Omental fat pad (tissue), 4 donors: ENCODE measurements at places on chromosomes 5 and 9.

DNA sequence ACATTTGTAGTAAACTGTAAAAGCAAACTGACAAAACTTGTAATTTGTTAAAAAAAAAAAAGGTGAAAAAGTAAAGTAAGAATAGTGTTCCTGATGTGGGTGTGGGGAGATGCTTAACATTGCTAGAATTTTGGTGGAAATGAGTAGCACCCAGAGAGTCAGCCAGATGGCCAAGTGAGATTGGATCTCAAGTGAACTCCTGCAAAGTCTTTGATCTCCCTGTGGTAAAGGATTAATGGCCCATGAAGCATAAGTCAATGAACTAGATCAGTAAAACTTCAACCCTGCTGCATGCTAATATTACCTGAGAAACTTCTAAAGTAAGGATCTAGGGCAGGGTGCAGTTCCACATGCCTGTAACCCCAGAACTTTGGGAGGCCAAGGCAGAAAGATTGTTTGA is 19.0 kb upstream of the FAM169A start:
- DNase-seq: no peak

- no peak for DNase-seq
These were observed 25.9 kb downstream of the CSF1R start for GRCh38 chr5:150060471-150060870.

- DNase-seq: no peak
These were observed 129.8 kb upstream of the IFNE start for GRCh38 chr9:21611891-21612290.

GRCh38 chr5:107772418-107773310 is 101.9 kb upstream of the EFNA5 start:
- no peak for DNase-seq

GRCh38 chr9:93480262-93480661 is 26.9 kb upstream of the FAM120AOS start:
- DNase-seq: no peak

- no peak for DNase-seq
These were observed 62.0 kb downstream of the ENC1 start for GRCh38 chr5:74578356-74579044.

- DNase-seq: no peak
These were observed 35.1 kb downstream of the NDST1 start for GRCh38 chr5:150542933-150543445.

GRCh38 chr9:119834064-119834620 is 464.9 kb upstream of the BRINP1 start:
- no peak for DNase-seq

GRCh38 chr5:174755106-174755505 is 30.7 kb downstream of the MSX2 start:
- DNase-seq: no peak

DNA sequence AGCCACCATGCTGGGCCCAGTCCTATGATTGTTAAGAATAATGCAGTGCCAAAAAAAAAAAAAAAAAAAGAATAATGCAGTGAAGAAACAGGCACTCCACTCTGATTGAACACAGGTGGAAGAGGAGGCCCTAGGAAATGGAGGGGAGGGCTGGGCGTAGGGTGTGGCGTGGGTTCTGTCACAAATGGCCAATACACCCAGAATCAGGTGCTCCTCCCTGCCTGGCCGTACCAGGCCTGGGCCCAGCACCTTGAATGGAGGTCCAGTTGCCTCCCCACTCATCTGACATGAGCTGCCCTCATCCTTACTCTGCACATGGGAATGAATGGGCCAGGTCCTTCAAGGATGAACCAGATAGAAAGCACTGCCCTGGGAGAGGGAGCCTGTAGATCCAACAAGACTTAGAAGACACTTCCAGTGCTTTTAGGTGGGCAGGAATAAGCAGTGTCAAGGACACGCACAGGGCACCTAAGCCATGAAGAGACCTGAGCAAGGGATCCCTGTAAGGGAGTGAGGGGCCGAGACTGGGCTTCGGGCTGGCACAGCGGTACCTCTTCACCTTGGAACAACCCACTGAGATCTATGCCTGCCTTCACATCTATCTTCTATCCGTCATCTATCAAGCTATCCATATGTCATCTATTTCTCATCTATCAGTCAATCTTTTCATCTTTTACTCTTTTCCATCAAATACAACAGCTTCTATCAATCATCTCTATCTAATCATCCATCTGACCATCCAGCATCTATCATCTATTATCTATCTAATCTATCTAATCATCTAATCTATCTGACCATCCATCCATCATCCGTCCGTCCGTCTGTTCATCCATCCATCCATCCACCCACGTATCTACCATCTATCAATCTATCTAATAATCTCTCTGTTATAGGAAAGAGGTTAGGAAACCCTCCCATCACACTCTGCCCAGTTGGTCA is 15.9 kb downstream of the NINJ1 start:
- peak; percentile 18 for DNase-seq

GRCh38 chr9:132005899-132006298 is 73.8 kb downstream of the MED27 start:
- DNase-seq: no peak

- no peak for DNase-seq
These were observed 27.7 kb downstream of the FST start for GRCh38 chr5:53508125-53508524.

- DNase-seq: no peak
These were observed 834.2 kb upstream of the DMAC1 start for GRCh38 chr9:8633784-8634183.

- DNase-seq: no peak
These were observed 17.6 kb downstream of the PTCH1 start for GRCh38 chr9:95499046-95499676.

DNA sequence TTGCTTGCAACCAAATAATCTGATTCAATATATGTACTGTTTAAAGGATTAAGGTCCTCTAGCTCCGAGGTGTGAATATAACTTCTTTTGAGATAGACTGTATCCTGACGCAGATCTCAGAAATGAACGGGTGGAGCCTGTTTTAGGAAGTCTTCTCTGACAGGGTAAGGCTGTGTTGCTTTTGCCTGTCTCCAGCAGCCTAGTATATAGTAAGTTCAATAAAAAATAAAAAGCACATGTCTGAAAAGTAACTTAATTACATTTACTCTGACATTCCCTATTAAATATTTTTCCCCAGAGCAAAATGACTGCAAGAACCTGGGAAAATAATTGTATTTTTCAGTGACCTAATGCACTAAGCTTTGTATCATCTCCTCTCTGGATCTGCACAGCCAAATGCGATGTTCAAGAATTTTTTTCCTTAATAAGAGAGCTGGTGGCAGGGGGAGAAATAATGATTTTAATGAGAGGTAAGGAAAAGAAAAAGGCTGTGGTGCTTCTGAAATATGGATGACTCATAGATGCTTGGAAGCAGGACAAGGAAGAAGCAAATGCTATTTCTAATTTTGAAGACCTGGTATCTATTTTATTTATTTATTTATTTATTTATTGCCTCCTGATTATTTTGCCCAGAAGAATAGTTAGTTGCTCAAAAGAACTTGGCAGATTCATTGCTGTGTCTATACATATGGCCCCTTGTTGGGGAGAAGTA is 7.3 kb downstream of the PPP3R2 start:
- no peak for DNase-seq

DNA sequence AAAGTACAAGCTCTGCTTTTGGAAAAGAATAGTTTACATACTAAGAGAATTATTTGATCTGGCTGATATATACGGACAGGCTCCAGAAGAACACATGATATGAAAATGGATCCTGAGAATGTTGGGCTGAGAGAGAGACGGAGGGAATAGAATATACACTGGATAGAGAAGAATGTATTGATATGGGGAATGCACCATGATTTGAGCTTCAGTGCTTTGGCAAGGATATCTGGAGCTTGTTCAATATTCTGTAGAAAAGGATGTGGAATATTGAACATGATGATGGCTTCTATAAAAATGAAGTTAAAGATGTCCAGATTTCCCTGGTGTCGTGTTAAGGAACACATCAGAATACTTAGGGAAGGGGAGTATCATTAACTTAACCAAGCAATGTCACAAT is 280.5 kb upstream of the VLDLR start:
- no peak for DNase-seq

DNA sequence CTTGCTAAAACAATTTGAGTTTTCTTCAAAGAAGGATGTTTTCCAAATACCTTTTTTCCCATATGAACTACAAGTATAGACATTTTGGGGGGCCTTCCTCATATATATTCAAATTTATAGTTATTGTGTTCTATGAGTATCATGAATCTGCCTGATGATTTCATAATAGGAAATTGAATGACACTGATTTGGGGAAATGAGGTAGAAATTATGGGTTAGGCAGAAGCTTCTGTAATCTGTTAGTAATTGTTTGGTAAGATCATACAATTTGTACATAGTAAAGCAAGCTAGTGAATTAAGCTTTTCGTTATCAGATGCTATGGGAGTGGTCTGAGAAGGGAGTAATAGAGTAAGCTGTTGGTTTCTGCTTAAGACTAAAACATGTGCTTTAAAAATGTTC is 98.0 kb downstream of the TRIO start:
- DNase-seq: no peak

DNA sequence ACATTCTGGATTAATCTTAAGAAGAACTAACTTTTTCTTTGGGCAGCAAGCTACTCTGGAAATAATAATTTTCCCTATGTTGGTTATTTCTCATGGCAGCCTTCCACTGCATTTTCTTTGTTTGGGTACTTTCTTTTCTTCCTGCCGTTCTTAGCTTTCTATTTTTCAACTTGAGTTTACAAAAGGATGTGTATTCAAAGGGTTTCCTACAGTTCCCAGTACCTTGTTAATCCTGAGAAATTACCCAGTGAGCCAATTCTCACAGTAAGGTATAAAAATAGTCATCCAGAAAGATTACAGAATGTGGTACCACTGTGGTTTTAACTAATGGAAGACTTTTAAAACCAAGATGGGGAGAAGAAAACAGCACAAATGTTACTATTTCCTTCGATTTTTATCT is 20.2 kb downstream of the GPR21 start:
- DNase-seq: no peak

- no peak for DNase-seq
These were observed 290.5 kb downstream of the DOCK8 start for GRCh38 chr9:504921-505740.

DNA sequence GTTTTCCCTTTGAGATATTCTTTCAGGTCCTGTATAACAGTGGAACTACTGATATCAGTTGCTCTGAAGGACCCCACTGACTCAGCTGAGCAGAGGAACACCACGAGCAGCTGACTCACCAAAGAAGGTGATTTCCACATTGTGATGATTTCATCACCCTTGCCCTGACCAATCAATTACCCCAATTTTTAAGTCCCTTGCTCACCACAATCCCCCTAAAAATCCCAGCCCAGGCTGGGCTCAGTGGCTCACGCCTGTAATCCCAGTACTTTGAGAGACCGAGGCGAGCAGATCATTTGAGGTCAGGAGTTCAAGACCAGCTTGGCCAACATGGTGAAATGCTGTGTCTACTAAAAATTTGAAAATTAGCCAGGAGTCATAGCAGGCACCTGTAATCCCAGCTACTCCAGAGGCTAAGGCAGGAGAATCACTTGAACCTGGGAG is 125.3 kb upstream of the ABCA1 start:
- DNase-seq: peak; percentile 31

DNA sequence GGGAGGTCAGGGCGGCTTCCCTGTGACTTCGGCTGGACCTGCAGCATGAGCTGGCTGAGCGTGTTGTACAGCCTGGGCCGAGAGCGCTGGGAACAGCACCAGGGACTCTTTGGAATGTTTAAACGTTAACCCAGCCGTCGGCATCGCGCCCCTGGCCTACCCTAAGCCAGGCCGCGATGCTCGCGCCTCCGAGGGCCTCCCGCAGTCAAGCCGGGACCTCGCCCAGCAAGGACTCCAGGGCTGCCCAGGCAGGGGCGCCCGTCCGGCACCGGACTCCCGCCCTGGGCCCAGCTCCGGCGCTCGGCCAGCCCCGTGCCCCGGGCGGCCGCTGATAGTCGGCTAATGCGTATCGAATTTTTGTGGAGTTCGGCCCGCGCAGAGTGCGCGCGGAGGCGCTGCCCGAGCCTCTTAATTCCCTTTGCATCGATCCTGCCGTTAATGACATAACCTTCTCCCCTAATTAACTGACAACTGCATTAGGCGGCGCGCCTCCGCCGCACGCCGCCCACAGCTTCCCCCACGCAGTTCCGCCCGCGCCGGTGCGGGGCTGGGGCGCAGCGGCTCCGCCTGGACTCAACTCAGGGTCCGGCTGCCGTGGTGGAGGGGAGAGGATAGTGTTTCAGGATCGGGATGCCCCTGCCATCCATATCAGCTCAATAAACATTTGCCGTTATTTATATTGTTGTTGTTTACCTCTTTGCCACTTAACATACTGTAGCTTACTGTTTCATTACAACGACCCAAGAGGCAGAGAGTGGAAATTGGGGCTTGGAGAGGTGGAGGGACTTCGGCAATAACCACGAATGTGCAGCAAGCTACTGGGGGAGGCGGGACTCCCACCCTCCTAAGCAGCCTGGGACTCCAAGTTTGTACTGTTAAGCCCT is 28.8 kb upstream of the CDC23 start:
- no peak for DNase-seq

DNA sequence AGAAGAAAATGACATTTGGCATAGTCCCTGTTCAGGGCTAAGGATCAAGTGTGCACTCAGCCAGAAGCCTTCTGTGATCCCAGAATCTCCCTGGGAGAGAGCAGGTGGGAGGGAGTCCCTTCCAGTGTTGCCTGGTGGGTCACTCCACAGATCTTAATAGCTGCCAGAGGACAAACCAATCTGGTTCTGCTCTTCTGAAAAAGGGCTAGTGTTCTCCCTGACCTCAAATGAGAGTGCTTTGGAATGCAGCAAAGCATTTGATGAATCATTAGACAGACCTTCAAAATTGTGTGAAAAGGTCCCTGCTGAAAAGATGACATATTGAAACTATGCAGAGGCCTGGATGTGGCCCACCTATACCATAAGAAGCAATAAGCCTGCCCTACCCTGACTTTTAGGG is 339.7 kb downstream of the TMEM232 start:
- no peak for DNase-seq
